ENCODE measurements at places on chromosomes 11 and 22. TPM values are rescaled to one million over a fixed set of nuclear protein-coding genes. Genes with fewer than 3 reads are reported as not detected.

DNA sequence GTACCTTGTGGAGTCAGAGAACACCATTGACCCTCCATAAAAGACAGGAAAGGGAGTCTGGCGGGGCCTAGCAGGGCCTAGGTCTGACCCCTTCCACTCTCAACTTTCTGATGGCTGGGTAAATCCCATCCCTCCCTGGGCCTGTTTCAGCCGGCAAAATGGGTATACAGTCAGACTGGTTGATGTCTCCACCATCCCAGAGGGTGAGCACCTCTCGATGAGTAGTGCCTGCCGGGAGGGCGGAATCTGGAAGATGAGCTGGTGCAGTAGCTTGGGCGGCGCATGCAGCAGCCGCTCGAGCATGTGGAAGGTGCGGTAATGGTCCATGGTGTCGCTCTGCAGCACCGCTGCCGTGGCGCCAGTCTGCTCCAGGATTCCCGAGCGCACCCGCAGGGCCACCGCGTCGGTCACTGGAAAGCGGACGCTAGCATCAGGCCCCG, 528 bp downstream of the FIBP start:
- ATAC-seq, result no peak

DNA sequence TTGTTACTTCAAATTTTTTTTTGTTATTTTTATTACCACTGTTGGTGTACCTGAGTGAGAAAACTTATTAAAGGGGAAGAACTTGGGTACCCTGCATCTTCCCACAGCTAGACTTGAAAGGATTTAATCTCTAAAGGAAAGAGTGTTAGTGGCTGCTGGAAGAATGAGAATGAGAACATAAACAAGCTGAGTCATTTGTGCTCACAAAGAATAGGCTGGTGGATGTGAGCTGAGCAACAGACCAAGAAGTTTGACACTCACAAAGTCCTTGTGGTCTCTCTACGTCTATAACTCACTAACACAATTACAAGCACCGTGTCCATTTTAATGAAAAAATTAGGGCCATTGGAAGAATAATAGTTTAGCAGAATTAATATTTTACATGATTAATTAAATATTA, 217.6 kb upstream of the ANO5 start:
- peak; percentile 47 for ATAC-seq

DNA sequence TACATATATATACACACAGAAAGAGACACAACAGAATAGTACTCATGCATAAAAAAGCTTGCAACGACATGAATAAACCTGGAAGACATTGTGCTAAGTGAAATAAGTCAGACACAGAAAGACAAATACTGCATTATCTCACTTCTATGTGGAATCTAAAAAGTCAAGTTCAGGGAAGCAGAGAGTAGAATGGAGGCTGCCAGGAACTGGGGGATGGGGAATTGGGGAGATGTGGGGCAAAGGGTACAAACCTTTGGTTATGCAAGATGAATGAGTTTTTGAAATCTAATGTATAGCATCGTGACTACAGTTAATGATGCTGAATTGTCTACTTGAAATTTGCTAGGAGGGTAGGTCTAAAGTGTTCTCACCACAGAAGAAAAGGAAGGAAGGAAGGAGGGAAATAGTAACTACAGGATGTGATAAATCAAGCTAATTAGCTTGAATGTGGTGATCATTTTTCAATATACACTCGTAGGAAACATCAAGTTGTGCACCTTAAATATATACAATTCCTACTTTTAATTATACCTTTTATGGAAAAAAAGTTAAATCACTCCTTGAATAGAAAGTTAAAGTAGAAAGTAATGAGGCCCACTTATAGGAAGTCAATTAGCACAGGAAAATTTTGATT, 33.8 kb downstream of the MMP13 start:
- no peak for ATAC-seq

GRCh38 chr11:127017482-127017881, 16.9 kb upstream of the KIRREL3 start:
- ATAC-seq, result peak; percentile 97

DNA sequence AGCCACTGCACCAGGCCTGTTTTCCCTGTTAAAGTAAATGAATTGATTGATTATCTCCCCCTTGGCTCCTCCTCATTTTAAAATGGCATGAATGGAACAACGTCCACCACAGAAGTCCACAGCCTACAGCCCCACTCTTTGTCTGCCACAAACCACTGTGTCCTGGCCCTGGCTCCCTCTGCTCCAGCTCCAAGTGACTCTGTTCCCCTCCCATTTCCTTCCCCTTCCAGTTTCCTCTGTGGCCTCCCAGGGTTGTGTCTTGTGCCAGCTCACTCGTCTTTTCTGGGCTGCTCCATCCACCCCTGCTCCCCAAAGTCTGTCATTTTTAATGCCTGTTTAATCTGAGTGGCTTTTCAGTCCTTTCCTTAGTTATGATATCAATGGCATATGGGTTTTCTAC, 52.4 kb upstream of the CD5 start:
- no peak for ATAC-seq

GRCh38 chr22:45771711-45772110, 100.1 kb downstream of the ATXN10 start:
- ATAC-seq, result no peak

- peak; percentile 74 for ATAC-seq
Observed at GRCh38 chr11:126969865-126970479, 30.6 kb downstream of the KIRREL3 start.

Gene SAMM50
- total RNA-seq, result 65.3 TPM

Gene TBX10
- 0.22 TPM for total RNA-seq

All from motor neuron (in vitro differentiated cells).